ENCODE measurements at places on chromosomes 1 and 21.

DNA sequence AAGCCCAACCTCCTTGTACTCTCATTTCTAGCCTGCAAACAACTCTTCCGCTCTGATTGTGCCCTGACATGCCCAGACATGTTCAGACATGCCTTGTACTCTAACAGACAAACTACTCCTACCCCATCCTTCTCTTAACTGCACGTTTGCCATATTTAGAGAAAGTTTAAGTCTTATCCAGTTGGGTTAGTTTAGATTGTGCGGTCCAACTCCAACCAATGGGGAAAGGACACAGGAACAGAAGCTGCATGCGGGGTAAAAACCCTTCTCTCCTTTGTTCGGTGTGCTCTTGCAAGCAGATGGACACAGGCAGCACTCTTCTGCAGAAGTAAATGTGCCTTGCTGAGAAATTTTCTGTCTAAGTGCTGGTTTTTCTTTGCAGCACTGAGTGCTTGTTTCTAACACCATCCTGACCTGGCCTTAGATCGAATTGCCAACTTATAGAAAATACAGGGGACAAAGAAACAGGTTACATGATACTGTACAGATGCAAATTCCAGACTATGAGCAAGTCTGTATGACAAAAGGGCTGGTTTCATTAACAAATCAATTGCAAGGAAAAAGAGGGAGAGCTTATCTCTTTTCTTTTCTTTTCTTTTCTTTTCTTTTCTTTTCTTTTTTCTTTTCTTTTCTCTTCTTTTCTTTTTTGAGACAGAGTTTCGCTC lies 35.8 kb upstream of the IFNGR2 start:
- no peak for DNase-seq

DNA sequence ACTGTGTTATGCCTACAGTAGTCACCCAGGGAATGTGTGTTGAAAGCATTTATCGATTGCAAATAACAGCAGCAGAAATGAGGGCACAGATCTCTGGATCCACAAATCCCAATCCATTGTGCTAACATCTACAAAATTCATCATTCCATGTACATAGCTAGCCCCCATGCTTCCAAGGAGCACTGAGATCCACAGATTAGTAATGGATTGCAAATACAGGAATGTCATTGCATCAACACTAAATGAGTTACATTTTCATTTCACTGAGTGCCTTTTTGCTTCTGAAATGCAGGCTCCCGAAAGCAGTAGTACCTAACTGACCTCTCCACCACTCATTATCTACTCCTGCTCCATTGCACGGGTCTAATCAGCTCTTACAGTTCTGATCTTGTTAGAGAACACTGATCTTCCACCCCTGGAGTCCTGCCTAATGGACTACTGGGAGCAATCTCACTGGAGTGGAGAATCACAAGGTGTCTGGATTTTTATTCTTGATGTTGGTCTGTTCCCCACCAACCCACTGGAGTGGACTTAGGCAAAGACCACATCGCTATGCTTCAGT lies 30.5 kb downstream of the ASTN1 start:
- no peak for DNase-seq

- DNase-seq: no peak
Observed at GRCh38 chr1:194026422-194026821, 840.0 kb upstream of the B3GALT2 start.

DNA sequence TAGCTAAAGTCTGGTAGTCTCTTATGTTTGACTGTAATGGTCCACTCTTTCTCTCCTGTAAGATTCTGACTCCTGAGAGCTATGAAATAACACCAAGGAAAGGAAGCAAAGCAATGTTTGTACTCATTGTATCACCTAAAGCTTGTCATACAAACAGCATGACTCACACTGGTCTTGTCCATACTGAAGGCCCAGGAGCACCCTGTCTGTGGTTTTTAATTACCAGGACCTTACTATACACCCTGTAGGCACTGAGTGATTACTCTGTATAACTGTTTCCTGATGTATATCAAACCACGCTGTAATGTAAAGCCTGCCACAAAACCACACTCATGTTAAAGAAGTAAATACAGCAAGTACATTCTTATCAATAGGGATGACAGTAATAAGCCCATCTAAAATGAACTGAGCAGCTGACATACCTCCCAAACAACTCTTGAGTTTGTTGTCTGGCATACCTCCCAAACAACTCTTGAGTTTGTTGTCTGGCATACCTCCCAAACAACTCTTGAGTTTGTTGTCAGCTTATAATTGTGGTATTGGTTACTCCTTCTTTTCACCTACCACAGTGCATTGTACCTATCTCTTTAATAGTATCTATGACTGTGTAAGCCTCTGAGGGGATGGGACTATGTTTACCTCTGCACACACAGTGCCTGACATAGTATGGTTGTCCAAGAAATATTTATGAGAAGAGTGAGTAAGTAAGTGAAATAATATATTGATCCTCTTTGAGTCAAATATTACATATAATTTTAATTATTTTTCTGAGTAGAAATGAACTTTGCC lies 11.6 kb upstream of the TNFSF18 start:
- no peak for DNase-seq

- DNase-seq: no peak
Observed at GRCh38 chr1:153957744-153958110, 685 bp downstream of the CRTC2 start.

GRCh38 chr1:225851805-225852204 lies 30.4 kb downstream of the TMEM63A start:
- no peak for DNase-seq

GRCh38 chr1:54791880-54792522 lies 9.1 kb downstream of the TTC22 start:
- DNase-seq: no peak

DNA sequence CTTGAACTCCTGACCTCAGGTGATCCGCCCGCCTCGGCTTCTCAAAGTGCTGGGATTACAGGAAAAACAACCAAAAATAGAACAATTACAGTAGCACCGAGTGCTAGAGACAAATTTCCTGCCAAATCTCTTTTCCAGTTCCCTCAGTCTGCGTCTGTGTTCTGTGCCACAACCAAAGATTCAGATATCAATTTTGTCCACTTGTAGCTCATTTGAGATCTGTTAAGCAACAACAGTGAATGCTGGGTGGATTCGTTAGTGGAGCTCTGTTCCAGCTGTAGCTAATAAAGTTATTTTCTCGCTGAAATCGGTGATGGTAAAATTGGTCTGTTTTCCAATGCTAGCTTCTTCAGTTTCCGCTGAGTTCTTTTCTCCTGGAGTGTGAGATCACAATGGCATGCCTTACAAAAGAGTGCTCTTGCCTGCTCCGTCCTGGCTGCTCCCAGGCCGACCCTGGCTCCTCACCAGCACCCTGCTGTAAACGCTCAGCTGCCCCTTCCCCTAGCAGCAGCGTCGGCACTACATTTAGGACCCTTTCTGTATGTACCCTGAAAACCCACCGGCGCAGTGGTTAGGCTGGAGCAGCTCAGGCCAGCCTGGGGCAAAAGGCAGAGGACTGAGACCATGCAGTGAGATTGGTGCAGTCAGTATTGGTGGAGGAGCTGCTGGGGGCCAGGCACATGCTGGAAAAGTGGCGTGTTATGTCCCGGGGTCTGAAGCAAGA lies 395.4 kb downstream of the KIF26B start:
- DNase-seq: no peak

- no peak for DNase-seq
Observed at GRCh38 chr1:95287825-95288224, 53.8 kb downstream of the RWDD3 start.

GRCh38 chr1:29703596-29704370 lies 467.5 kb downstream of the PTPRU start:
- no peak for DNase-seq

DNA sequence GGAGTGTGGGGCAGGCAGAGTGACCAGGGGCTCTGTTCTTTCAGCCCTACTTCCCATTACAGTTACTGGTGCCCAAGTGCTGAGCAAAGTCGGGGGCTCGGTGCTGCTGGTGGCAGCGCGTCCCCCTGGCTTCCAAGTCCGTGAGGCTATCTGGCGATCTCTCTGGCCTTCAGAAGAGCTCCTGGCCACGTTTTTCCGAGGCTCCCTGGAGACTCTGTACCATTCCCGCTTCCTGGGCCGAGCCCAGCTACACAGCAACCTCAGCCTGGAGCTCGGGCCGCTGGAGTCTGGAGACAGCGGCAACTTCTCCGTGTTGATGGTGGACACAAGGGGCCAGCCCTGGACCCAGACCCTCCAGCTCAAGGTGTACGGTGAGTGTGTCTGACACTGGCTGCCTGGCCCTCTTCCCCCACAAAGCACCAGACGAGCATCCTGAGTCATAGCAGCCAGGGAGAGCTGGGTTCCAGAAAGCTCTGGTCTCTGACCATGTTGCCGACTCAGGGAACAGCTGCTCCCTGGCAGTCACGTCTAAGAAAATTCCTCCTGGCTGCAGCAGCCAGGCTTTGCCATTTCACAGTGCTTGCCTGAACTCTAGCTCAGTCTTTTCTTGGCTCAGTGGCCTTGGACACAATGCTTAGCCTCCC lies 3.3 kb downstream of the SLAMF8 start:
- DNase-seq: no peak

DNA sequence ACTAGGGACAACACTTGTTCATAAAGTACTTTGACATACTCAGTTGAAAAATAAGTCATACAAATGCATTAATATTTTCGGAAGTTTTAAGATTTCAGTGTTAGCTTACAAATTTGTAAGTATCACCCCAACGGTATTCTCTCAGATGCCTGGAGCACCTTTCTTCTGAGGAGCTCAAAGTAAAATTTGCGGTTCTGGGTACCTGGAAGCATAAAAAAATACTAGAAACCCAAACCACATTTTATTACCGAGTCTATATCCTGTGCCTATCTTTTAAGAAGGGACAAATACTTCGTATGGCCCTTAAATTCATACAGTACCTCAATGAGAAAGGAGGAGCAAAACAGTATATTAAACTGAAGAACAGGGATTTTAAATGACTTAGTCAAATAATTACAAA lies 10.2 kb downstream of the SRSF4 start:
- DNase-seq: no peak

GRCh38 chr1:38456531-38456876 lies 403.1 kb downstream of the RRAGC start:
- no peak for DNase-seq

DNA sequence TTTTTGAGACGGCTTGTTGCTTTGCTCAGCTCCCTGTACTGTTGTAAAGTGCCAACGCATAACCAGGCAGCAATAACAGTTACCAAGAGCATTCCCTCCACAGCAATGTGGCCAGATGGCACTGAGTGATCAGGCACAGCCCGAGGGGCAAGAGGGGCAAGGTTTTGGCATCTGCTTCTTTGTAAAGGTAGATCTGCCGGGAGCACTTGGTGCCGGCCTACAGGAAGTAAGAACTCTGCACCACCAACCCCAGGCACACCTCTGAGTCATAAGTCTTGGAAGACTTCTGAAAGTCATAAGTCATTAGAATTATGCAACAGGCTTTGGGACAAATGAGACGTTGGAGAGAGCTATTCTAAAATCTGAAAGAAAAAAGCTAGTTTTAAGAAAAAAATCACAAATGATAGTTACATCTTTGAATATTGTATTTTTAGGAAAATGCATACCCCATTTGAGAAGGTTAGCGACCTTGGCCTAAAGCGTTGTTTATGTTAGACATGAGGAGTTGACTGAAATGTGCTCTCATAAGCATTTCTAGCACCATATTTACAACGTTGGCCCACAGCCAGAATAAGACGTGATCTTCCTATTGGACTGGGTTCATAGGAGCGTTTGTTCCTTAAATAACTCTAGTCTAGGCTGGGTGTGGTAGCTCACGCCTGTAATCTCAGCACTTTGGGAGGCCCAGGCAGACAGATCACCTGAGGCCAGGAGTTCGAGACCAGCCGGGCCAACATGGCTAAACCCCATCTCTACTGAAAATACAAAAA lies 37.7 kb upstream of the MAP10 start:
- no peak for DNase-seq

- no peak for DNase-seq
Observed at GRCh38 chr1:89965193-89965768, 29.6 kb upstream of the ZNF326 start.

DNA sequence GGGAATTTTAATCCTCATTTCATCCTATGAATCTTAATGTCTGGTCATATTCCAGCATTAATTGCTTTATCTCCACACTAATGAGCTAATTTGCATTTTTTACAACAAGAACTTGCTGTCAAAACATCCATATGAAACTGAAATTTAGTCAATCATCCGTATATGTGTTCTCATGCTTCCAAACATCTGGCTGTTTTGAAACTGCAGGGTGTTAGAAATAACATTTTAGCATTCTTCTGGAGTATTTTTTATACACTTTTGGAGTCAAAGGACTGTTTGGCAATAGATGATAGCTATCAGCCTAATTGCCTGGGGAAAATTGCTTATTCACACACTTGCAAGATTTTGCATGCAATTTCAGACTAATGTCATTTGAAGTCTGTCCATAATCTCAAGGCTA lies 1639.3 kb downstream of the KCNT2 start:
- no peak for DNase-seq

GRCh38 chr1:118396829-118397495 lies 211.9 kb upstream of the SPAG17 start:
- DNase-seq: no peak

DNA sequence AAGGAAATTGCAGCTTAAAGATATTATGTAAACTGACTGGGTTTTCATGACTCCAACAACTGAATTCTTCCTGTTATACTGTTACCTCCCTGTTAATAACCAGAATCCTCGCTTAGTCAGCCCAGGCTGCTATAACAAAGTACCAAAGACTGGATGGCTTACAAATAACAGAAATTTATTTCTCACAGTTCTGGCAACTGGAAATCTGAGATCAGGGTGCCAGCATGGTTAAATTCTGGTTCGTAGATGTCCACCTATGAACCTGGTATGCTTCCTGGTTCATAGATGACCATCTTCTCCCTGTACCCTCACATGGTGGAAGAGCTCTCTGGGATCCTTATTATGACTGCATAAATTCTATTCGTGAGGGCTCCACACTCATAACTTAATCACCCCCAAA lies 8.1 kb upstream of the TCHHL1 start:
- DNase-seq: no peak

DNA sequence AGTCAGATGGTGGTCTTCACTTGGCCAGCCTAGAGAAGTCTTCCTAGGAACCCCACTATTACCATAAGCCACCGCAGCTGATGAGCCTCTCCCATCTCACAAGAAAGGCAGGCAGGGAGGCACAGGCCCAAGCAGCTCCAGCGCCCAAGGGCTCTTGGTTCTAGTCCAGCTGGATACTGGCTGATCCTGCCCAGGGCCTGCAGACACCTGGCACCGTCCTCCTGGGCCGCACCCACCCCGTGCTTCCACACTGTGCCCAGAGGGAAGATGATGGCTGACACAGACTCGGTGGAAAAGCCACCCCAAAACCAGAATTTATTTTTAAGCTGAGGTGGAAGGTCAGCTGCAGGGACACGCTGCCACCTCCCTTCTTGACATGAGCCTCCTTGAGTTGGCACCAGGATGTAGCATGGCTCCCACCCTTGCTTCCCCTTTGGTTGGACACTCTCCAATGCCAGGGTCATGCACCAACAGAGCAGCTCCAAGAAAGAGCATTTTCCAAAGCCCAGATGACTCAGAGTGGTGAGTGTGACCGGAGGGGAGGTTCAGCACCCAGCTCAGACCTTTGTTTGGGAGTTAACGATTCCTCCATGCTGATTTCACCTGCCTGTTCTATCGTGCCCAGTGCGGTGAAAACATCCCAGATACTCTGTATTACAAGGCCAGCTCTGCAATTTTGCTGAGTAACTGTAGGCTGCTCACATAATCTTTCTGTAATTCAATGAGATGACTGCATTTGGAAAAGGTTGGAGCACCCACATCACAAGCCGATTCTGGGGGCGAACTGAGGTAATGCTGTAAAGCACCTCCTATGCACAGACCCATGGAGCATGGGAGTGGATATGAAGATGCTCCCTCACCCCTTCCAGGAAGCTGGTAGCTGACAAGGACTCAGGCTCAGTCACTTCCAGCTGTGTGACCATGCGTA lies 63.1 kb upstream of the SLC2A1 start:
- no peak for DNase-seq

GRCh38 chr1:17744666-17745478 lies 10.3 kb upstream of the ACTL8 start:
- DNase-seq: no peak

Measured in activated naive CD8-positive, alpha-beta T cell treated with anti-CD3 and anti-CD28 coated beads, Interleukin-2, amount 10 ng/mL, durations not matched to agents 7 days and 5 days (primary cell).